Spleen (tissue), 13 donors: ENCODE measurements at places on chromosomes 1 and 21. TPM values are rescaled to one million over a fixed set of nuclear protein-coding genes. Genes with fewer than 3 reads are reported as not detected.

DNA sequence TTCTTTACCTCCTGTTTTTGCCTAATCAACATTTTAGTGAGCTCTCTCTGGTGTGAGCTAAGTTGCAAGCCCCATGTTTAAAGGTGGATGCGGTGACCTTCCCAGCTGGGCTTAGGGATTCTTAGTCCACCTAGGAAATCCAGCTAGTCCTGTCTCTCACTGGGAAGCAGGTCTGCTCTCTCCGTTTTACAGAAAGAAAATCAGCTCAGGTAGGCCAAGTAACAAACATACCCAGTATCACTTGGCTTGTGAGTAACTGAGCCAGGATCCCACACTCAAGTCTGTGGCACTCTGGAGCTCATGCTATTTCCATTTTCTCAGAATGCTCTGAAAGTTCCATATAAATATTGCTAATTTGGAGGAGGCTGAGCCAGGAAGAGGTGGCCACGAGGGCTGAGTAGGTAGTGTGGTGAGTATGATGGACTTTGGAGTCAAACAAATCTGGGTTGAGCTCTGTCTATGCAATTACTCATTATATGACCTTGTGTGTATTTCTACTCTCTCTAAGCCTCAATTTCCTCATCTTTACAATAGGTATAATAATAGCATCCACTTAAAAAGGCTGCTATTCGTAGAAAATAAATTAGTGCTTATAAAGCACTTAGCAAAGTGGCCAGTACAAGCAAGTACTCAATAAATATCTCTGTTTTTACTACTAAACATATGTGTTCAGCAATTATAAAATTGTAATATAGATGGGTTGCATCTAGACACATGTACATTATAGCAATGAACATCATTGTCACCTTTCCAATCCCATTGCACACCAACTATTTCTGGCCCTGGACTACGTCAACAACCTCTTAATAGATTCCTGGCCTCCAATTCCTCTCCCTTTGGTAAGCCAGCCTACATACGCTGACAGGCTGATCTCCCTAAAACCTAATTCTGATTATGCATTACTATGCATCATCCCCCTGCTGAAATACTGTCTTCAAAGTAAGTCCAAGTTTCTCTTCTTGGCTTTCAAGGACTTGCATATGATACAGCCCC, 32.7 kb upstream of the DHCR24 start:
- H3K36me3 ChIP-seq, result no peaks in the 10 kb centered on the region
- H3K27ac ChIP-seq, result no peak overlapping the region
- H3K4me1 ChIP-seq, result no peaks in the 10 kb centered on the region
- DNase-seq, result no peak

DNA sequence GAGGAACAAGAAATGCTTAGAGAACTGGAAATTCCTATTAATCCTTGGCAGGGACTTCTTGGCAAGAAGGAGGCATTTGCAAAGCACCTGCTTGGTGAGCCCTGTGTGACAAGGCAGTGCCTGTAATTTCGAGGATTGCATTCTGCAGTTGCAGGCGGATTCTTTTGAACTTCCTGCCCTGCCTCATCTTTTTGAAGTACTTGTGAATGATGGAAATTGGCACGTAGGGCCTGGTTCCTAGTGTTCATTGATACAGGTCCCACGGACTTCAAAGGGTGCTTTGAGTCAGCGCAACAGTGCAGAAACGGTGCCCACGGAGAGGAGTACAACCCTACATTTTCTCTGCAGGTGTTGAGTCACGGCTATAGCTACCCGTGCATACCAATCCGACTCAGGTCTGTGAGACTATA, 6.4 kb downstream of the HUNK start:
- no peaks in the 10 kb centered on the region for H3K4me1 ChIP-seq
- DNase-seq, result peak; percentile 29

- H3K27me3 ChIP-seq, result peaks cover 19% of the 10 kb centered on the region
- H3K4me3 ChIP-seq, result no peak overlapping the region
- H3K36me3 ChIP-seq, result no peaks in the 10 kb centered on the region
These were observed 147.2 kb downstream of the CHD1L start for GRCh38 chr1:147389532-147390184.

DNA sequence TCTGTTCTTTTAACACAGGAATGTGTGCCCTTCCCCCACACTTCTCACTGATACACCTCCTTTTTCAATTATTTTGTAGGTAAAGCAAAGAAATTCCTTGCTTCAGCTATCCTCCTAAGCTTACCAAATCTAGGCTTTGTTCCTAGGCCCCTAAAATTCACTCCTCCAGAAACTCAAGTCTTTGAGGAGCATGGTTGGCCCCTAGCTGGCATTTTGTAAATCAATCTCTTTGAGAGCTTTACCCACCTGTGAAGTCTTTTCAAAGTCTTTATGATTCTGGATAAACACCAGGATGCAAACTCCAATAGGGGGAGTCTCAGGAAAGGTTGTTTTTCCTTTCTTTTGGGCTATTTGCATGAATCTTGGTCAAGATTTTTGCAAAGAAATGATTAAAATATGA, 82.9 kb upstream of the ZNF644 start:
- H3K4me1 ChIP-seq, result peaks cover 5% of the 10 kb centered on the region
- H3K27me3 ChIP-seq, result no peaks in the 10 kb centered on the region
- no peak for DNase-seq

DNA sequence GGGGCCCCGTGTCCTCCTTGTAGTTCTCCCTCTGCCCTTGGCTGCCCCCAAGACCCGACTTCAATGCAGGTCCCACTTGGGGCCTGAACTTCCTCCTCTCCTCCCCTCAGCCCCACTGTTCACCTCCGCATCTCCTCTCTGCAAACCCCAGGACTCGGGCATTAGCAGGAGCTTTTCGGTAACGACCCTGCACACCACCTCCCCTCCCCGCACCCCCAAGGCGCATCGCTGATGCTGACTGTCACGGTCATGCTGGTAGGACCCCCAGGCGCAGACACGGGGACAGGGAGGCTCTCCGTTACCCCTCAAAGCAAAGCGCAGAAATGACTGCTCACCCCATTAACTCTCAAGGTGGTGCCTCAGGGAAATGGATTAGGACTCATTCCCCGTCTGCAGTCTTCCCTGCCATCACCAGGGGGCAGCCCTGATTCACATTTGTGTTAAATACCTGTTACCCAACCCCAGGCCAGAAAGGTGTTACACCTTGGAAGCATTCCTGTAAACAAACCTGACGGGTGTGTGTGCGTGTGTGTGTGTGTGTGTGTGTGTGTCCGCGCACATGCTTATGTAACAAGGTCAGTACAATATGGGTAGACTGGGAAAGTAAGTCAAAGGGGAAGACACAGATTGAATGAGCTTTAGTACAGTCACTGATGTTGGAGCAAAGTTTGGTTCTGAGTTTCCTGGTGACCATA, 6.4 kb upstream of the GUCA2B start:
- H3K4me3 ChIP-seq, result no peak overlapping the region
- no peak for DNase-seq
- peaks cover 28% of the 10 kb centered on the region for H3K27me3 ChIP-seq
- H3K36me3 ChIP-seq, result no peaks in the 10 kb centered on the region
- H3K4me1 ChIP-seq, result peaks cover 17% of the 10 kb centered on the region
- no peak overlapping the region for H3K27ac ChIP-seq

DNA sequence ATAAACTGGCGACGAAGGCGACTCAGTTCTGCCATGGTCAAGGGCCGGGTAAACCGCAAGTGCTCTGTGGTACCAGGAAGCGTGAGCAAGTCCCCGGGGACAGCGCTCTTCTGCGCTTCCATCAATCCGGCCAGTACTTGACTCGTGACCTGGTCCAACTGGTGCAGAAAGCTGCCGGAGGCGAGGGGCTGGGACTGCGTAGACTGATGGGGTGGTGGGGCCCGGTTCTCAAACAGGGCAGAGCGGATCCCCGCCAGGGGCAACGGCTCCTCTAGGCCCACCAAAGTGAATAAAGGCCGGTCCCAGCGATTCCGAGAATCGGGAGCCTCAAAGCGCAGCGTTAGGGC, 852 bp downstream of the KTI12 start:
- H3K4me3 ChIP-seq, result peak overlapping the region; percentile 86
- H3K4me1 ChIP-seq, result peaks cover 33% of the 10 kb centered on the region
- DNase-seq, result peak; percentile 84
- H3K27me3 ChIP-seq, result no peaks in the 10 kb centered on the region
- H3K27ac ChIP-seq, result peak overlapping the region; percentile 93

- H3K27me3 ChIP-seq, result no peaks in the 10 kb centered on the region
- no peaks in the 10 kb centered on the region for H3K36me3 ChIP-seq
- DNase-seq, result peak; percentile 73
- H3K27ac ChIP-seq, result peak overlapping the region; percentile 63
- no peaks in the 10 kb centered on the region for H3K4me1 ChIP-seq
These were observed 26.5 kb downstream of the AKNAD1 start for GRCh38 chr1:108830119-108831008.

DNA sequence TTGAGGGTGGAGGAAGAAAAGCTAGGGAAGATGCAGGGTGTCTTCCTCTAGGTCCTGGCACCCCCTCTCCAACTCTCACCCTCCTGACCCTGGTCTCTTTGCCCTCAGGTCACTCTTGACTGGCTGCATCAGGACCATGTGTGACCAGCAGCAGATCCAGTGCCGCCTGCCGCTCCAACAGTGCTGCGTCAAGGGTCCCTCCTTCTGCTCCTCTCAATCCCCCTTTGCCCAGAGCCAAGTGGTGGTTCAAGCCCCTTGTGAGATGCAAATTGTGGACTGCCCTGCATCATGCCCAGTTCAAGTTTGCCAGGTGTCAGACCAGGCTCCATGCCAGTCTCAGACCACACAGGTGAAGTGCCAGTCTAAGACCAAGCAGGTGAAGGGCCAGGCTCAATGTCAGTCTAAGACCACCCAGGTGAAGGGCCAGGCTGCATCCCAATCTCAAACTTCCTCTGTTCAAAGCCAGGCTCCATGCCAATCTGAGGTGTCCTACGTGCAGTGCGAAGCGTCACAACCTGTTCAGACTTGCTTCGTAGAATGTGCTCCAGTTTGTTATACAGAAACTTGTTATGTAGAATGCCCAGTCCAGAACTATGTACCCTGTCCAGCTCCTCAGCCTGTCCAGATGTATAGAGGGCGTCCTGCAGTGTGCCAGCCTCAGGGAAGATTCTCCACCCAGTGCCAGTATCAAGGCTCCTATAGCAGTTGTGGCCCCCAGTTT, 1.8 kb downstream of the KPRP start:
- no peaks in the 10 kb centered on the region for H3K36me3 ChIP-seq
- no peak for DNase-seq
- no peaks in the 10 kb centered on the region for H3K4me1 ChIP-seq

- H3K36me3 ChIP-seq, result no peaks in the 10 kb centered on the region
- H3K27ac ChIP-seq, result no peak overlapping the region
These were observed 13.8 kb upstream of the LDLRAP1 start for GRCh38 chr1:25529518-25530185.

DNA sequence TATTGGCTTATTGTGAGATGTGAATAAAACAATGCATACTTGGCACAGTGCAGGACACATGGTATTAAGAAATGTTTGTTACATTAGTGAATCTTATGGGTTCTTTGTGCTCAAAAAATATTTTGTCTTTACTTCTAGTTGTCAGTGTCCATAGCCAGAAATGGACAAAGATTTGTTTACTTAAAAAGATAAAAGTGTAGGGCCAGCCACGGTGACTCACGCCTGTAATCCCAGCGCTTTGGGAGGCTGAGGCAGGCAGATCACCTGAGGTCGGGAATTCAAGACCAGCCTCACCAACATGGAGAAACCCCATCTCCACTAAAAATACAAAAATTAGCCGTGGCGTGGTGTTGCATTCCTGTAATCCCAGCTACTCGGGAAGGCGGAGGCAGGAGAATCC, 654.6 kb upstream of the NEGR1 start:
- DNase-seq, result no peak
- H3K27ac ChIP-seq, result no peak overlapping the region
- no peaks in the 10 kb centered on the region for H3K27me3 ChIP-seq
- no peak overlapping the region for H3K4me3 ChIP-seq
- no peaks in the 10 kb centered on the region for H3K36me3 ChIP-seq
- no peaks in the 10 kb centered on the region for H3K4me1 ChIP-seq

GRCh38 chr1:167673265-167673664, 43.2 kb downstream of the RCSD1 start:
- no peak for DNase-seq
- H3K36me3 ChIP-seq, result no peaks in the 10 kb centered on the region
- no peak overlapping the region for H3K27ac ChIP-seq
- no peak overlapping the region for H3K4me3 ChIP-seq
- no peaks in the 10 kb centered on the region for H3K27me3 ChIP-seq

GRCh38 chr1:24635195-24635843, 7.8 kb upstream of the SRRM1 start:
- H3K27me3 ChIP-seq, result no peaks in the 10 kb centered on the region
- H3K36me3 ChIP-seq, result no peaks in the 10 kb centered on the region
- H3K4me1 ChIP-seq, result no peaks in the 10 kb centered on the region
- H3K4me3 ChIP-seq, result no peak overlapping the region
- H3K27ac ChIP-seq, result no peak overlapping the region

DNA sequence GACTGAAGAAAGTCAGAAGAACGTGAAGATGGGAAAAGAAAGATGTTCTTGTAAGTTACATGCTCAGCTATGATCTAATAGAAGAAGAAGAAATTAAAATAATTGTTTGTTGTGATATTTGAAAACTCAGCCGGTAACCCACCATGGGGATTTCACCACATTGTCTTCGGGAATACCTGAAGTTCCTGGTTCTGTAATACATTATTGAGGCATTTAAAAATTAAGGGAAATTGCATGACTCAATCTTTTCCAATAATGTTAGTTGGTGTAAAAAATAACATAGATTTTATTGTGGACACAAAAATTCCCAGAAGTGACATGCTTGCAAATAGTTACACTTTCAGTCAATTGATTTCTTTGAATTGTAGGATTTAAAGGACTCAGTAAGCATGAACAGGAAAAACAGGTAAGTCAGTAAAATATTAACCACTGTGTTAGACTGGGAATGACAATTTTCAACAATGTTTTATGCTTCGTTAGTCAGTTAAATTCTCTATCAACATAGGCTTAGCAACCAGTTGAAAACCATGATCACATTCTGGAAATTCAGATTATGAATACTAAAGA, 745.1 kb downstream of the LTN1 start:
- no peaks in the 10 kb centered on the region for H3K36me3 ChIP-seq
- no peak for DNase-seq
- no peak overlapping the region for H3K4me3 ChIP-seq
- no peak overlapping the region for H3K27ac ChIP-seq
- no peaks in the 10 kb centered on the region for H3K27me3 ChIP-seq
- H3K4me1 ChIP-seq, result no peaks in the 10 kb centered on the region

Gene CR2
- 111 TPM for total RNA-seq

Gene RSPH1
- 0.25 TPM for total RNA-seq

Gene TMEM81
- 3.4 TPM for total RNA-seq

Gene AGMAT
- 3.8 TPM for total RNA-seq

Gene GSTM4
- 42.6 TPM for total RNA-seq

Gene LDLRAD2
- 1.9 TPM for total RNA-seq

Gene CLDN17
- total RNA-seq, result not detected
